Lower leg skin (tissue), 4 donors: ENCODE measurements at places on chromosomes 6 and 20.

DNA sequence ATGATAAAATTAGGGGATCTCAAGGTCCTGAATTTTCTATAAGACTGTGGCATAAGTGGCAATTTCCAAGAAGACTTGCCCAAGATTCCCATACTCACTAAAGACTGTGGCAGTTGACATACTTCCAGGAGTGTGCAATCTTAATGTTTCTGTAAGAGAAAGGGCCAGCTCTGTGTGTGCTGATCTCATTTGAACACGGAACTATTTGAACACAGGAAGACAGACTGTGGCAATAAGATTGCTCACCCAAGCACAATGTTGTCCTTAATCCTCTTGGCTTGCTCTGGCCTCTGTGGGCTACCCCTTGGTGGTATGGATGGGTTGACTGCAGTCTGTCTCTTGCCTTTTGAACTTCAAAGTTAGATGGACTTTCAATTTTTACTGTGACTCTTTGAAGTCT, 151.4 kb downstream of the PHF3 start:
- DNase-seq: no peak

GRCh38 chr6:170207586-170208181, 83.2 kb downstream of the DLL1 start:
- DNase-seq: no peak

DNA sequence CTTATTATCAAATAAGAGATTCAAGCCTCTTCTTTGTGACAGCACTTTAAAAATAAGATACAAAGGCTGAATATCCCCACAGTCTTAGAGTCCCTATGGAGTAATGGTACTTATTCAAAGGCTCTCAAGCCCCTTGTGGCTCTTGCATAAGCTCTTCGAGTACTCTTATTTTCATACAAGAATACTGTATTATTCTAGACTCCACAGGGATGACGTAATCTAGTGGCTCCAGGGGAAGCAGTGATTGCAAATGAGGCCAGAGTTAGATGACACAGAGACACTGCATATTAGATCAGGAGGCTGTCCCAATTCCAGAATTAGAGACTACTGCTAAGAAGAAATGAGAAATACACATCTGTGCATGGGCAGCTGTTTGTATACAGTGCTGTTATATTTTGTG, 1195.9 kb upstream of the MAP3K7 start:
- no peak for DNase-seq

- no peak for DNase-seq
Measured at GRCh38 chr6:66496659-66497058, 789.6 kb upstream of the EYS start.

DNA sequence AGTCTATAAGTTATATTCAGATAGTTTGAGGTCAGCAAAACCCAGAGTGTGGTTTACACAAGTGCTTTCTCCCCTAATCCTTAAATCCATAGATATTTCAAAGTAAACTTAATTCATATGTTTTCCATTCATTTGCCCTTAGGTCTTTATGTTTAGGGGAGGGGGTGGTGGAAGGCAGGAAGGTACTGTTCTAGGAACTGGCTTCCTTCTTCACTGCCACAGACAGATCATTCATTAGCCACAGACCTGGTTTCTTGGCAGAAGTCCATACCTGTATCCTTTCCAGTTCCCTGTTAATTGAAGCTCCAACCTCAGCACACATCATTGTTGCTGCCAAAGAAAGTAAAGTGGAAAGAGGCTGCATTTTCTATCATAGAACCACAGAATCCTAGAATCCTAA, 123.0 kb downstream of the AIG1 start:
- no peak for DNase-seq
